Lung (tissue), 17 donors: ENCODE measurements at places on chromosomes 2 and 18. TPM values are rescaled to one million over a fixed set of nuclear protein-coding genes. Genes with fewer than 3 reads are reported as not detected.

DNA sequence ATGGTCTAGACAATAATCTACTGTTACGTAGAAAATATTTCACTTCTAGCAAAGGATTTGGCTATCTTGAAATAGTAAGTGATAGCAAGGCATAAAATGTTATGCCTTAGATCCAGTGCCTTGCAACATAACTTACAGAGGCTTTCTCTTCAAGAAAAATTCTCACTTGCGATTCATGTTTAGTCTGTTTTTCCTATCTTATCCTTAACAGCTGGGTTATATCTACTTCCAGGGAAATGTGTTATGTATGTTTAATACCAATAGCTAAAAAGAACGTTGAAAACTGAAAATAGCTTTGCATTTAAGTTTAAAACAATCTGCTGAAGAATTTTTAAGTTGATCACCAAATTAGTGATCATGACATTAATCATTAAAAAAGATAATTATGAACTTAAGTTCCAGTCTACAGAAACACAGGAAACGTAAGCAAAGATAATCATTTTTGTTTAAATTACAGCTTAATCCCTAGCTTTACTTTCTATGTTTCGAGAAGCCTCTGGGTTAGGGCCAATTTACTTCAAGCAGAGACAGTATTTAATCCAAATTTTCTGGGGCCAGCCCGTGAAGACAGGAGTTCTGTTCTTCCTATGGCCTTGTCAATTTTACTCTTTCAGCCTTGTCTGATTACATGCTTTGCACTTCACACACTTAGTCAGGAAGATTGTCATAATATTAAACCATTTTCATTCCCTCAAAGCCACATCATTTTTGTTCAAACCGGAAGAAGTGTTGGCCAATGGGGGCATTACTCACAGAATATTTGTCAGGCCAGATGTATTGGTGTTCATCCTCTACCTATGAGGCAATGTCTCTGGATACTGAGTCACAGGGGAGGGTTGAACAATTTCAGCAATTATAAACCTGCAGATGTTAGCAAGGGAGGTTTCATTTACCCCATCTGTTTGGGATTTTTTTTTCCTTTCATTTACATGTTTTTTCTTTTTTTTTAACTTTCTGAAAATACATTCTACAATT is 1132.9 kb upstream of the ZEB2 start:
- H3K27me3 ChIP-seq: no peaks in the 10 kb centered on the region
- peaks cover 13% of the 10 kb centered on the region for H3K4me1 ChIP-seq
- no peak overlapping the region for H3K4me3 ChIP-seq

- no peak overlapping the region for H3K4me3 ChIP-seq
- no peak overlapping the region for H3K27ac ChIP-seq
- DNase-seq: no peak
- H3K4me1 ChIP-seq: no peaks in the 10 kb centered on the region
- no peaks in the 10 kb centered on the region for H3K27me3 ChIP-seq
- H3K36me3 ChIP-seq: no peaks in the 10 kb centered on the region
These were observed 134.8 kb downstream of the ADCYAP1 start for GRCh38 chr18:1039421-1039820.

DNA sequence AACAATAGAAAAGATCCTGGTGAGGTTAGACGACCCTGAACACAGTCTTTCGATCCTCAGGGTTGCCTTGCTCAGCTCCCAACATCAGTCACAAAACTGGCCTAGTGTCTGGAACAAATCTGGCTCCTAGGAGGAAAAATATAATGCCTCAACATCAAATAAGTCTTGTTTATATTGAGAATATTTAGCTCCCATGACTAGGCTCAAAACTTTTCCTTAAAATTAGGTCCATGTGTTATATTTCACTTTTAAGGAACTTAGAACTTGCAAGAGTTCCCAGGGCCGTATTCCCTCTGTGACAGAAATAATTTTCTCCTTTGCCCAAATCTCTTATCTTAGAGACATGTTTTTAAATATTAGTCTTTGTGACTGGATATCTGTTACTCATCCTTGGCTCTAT is 819.7 kb upstream of the ZEB2 start:
- no peak overlapping the region for H3K27ac ChIP-seq
- no peaks in the 10 kb centered on the region for H3K27me3 ChIP-seq
- no peak for DNase-seq
- H3K4me3 ChIP-seq: no peak overlapping the region

- no peaks in the 10 kb centered on the region for H3K27me3 ChIP-seq
- no peak for DNase-seq
- H3K4me1 ChIP-seq: no peaks in the 10 kb centered on the region
- no peak overlapping the region for H3K27ac ChIP-seq
- H3K4me3 ChIP-seq: no peak overlapping the region
These were observed 119.5 kb downstream of the ACTR3 start for GRCh38 chr2:114009205-114009944.

DNA sequence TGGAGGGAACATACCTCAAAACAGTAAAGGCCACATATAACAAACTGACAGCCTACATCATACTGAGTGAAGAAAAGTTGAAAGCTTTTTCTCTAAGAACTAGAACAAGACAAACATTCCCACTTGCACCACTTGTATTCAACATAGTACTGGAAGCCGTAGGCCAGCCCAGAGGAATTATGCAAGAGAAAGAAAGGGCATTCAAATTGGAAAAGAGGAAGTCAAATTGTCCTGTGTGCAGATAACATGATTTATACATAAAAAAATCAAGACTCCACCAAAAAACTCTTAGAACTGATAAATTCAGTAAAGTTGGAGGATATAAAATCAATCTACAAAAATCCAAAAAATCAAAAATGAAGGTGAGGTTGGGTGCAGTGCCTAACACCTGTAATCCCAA is 8.0 kb upstream of the KDM3A start:
- H3K4me3 ChIP-seq: no peak overlapping the region
- no peaks in the 10 kb centered on the region for H3K4me1 ChIP-seq
- H3K27me3 ChIP-seq: peaks cover 2% of the 10 kb centered on the region
- H3K36me3 ChIP-seq: no peaks in the 10 kb centered on the region
- H3K27ac ChIP-seq: no peak overlapping the region

DNA sequence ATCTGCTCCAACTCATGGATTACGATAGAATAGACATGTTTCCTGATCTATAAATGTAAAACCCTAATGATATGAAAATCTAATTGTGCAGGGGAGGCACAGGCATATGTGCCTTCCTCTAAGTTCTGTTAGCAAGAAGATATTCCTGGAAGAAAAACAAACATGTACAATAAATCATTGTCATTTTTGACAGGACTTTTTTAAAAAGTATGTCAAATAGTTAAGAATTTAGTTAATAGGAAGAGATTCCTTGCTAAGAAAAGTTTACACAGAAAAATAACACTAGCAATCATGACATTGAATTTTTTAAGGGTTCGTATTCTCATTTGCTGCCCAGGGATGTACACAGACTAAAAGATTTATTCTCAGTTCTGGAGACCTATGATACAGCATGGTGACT is 15.3 kb upstream of the CREB1 start:
- H3K27me3 ChIP-seq: no peaks in the 10 kb centered on the region
- H3K36me3 ChIP-seq: no peaks in the 10 kb centered on the region
- no peak overlapping the region for H3K27ac ChIP-seq
- DNase-seq: no peak
- H3K4me1 ChIP-seq: no peaks in the 10 kb centered on the region

DNA sequence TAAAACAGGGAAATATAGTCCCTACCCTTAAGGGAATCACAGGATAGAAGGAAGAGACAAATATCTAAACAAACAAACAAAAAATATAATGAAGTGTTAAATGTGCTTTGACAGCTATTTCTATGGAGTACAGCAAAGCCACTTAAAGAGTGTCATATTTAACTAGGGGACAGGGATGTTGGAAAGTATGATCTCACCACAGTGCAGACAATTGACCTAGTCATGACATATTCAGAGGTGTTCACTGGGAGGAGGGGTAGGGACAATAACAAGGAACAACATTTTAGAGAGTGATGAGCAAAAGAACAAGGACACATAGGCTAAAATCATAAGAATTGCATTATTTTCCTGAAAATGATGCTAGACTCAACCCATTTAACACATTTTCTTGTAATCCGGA is 107.5 kb downstream of the TMEM163 start:
- H3K4me3 ChIP-seq: no peak overlapping the region
- H3K36me3 ChIP-seq: no peaks in the 10 kb centered on the region
- H3K4me1 ChIP-seq: no peaks in the 10 kb centered on the region
- H3K27me3 ChIP-seq: no peaks in the 10 kb centered on the region
- H3K27ac ChIP-seq: no peak overlapping the region

GRCh38 chr2:218434456-218434855 is 15.5 kb downstream of the VIL1 start:
- H3K4me3 ChIP-seq: no peak overlapping the region
- DNase-seq: no peak
- peaks cover 6% of the 10 kb centered on the region for H3K4me1 ChIP-seq
- H3K27ac ChIP-seq: no peak overlapping the region

GRCh38 chr2:148653437-148653836 is 8.9 kb downstream of the EPC2 start:
- no peaks in the 10 kb centered on the region for H3K36me3 ChIP-seq
- H3K27ac ChIP-seq: no peak overlapping the region
- no peaks in the 10 kb centered on the region for H3K27me3 ChIP-seq
- DNase-seq: no peak

- no peak overlapping the region for H3K27ac ChIP-seq
- H3K4me3 ChIP-seq: no peak overlapping the region
- H3K4me1 ChIP-seq: no peaks in the 10 kb centered on the region
- DNase-seq: peak; percentile 95
- H3K36me3 ChIP-seq: no peaks in the 10 kb centered on the region
These were observed 35.9 kb upstream of the SNED1 start for GRCh38 chr2:240962300-240963064.

GRCh38 chr2:240461471-240462072 is 26.1 kb downstream of the GPC1 start:
- H3K4me3 ChIP-seq: no peak overlapping the region
- no peaks in the 10 kb centered on the region for H3K27me3 ChIP-seq
- no peak overlapping the region for H3K27ac ChIP-seq
- H3K4me1 ChIP-seq: no peaks in the 10 kb centered on the region
- no peaks in the 10 kb centered on the region for H3K36me3 ChIP-seq
- DNase-seq: no peak

DNA sequence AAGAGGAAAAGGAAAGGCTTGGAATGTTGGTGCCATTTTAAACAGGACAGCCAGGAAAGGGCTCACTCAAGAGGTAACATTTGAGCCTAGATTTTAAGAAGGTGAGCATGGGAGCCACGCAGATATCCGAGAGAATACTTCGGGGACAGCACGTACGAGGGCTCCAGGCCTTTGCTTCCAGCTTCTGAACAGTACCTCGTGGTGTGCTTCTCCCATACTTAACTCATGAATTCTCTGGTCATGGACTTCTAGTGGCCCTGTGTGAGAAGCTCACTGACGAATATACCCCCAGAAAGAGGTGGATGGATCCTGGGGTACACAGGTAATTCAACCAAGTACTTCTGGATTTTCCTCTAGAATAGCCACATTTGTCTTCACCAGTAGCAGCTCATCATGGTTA is 2.7 kb upstream of the VIT start:
- no peaks in the 10 kb centered on the region for H3K36me3 ChIP-seq
- H3K27me3 ChIP-seq: no peaks in the 10 kb centered on the region
- DNase-seq: no peak

DNA sequence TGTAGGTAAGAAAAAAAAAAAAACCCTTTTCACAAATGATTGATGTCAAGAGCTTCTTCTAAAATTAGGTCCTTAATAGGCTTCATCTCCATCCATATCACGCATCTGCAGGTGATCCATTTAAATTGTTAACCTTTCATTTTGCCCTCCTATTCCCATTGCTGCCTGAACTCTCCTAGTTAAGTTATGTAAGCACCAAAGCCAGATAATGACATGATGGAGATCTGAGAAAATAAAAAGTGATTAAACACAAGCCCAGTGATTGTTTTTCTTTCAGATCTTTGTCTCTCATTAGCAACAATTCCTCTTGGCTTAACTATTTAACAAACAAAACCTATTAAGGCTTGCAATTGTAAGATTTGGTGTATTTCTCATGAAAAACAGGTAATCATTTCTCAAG is 20.0 kb downstream of the LANCL1 start:
- no peak for DNase-seq
- H3K4me3 ChIP-seq: no peak overlapping the region
- no peaks in the 10 kb centered on the region for H3K4me1 ChIP-seq
- no peaks in the 10 kb centered on the region for H3K27me3 ChIP-seq

DNA sequence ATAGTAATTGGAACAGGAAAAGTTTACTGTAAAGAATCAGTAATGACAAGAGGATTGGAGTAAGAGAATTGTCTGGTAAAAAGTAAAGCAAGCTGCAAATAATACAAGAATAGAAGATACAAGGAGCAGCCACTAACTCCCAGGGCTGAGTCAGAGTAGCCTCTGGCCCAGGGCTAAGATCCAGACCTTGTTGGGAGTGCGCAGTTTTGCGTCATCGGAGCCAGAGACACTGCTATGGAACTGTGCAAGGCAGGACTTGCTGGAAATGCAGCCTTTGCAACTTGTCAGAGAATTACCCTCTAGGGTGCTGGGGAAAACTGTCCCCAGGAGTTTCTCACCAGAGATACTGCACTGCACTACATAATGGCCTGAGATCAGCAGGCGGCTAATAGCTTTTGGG is 135.2 kb downstream of the NYAP2 start:
- no peaks in the 10 kb centered on the region for H3K27me3 ChIP-seq
- no peak for DNase-seq
- no peaks in the 10 kb centered on the region for H3K4me1 ChIP-seq
- no peak overlapping the region for H3K27ac ChIP-seq

DNA sequence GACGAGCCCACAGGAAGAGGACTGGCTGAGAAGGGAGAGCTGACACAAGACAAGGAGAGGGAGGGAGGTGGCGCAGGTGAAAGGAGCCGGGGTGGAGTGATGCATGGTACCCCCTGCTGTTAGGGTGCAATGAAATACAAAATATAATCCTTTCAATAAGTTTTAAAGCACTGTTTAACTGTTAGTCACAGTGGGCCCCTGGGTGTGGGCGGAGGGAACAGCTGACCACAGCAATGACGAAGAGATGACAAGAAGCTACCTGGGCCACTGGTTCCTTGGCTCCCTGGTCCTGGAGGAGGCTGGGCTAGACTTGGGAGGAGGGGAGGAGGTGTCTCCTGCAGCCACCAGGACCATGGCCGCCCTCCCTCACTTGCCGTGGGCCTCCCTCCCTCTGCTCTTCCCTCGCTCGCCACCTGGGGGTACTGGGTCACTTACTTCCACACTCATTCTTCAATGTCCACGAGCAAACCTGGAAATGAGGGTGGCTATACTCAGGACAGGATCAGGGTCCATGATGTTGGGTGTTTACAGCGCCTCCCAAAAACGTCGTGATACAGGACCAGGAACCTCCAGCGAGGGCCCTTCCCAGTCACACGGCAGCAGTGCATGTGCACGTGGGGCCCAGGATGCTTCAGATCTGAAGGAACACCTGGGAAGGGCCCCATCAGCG is 196.1 kb downstream of the ANKRD30B start:
- DNase-seq: no peak
- H3K4me1 ChIP-seq: no peaks in the 10 kb centered on the region
- H3K4me3 ChIP-seq: no peak overlapping the region
- no peaks in the 10 kb centered on the region for H3K27me3 ChIP-seq

- H3K27ac ChIP-seq: no peak overlapping the region
- no peak for DNase-seq
- no peaks in the 10 kb centered on the region for H3K27me3 ChIP-seq
- H3K36me3 ChIP-seq: no peaks in the 10 kb centered on the region
These were observed 6.6 kb upstream of the PROM2 start for GRCh38 chr2:95267458-95268210.

The CLEC4F gene
- 0.31 TPM for total RNA-seq

The CXCR4 gene
- 123 TPM for total RNA-seq

The GKN1 gene
- total RNA-seq: not detected

The SKA1 gene
- 1.3 TPM for total RNA-seq

The AP1S3 gene
- 14.2 TPM for total RNA-seq

The GPR45 gene
- total RNA-seq: not detected
